ENCODE measurements at places on chromosomes 2 and 18. TPM values are rescaled to one million over a fixed set of nuclear protein-coding genes. Genes with fewer than 3 reads are reported as not detected.
A peak's percentile ranks its signal among the peaks of the same experiment; 100 is the strongest.

Gene ARHGEF4
- total RNA-seq: 0.07 TPM

Gene TDRD15
- not detected for total RNA-seq

Gene LRRTM1
- not detected for total RNA-seq

GRCh38 chr18:77111449-77111848 is 21.1 kb downstream of the MBP start:
- DNase-seq: no peak

- DNase-seq: no peak
Measured at GRCh38 chr2:188512456-188512855, 220.8 kb downstream of the GULP1 start.

DNA sequence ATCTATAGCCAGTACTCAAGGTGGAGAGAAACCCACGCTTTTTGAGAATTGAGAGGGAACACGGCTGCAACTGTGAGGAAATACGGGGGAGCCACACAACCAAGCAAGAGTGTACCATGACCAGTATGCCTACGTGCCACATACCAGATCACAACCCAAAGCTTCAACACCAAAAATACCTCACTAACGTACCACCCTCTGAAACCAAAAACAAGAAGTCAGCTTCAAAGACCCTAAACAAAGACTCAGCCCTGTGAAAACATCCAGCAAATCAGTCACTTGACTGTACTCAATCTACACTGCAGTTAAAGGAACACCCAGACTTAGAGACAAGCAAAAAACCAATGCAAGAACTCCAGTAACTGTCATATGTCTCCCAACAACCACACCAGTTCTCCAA is 17.0 kb downstream of the RNU4ATAC start:
- no peak for DNase-seq

GRCh38 chr2:25337276-25337675 is 4.4 kb downstream of the DNMT3A start:
- DNase-seq: peak; percentile 69

Data from activated CD4-positive, alpha-beta T cell treated with anti-CD3 and anti-CD28 coated beads, Interleukin-2, amount 10 ng/mL, durations not matched to agents 24 days and 14 days (primary cell).